ENCODE measurements at places on chromosomes 11 and 22.

GRCh38 chr11:19407677-19408270 lies 167.0 kb upstream of the E2F8 start:
- no peak overlapping the region for H3K27ac ChIP-seq
- no peak for DNase-seq
- H3K27me3 ChIP-seq: peaks cover 15% of the 10 kb centered on the region
- no peaks in the 10 kb centered on the region for H3K4me1 ChIP-seq
- H3K4me3 ChIP-seq: no peak overlapping the region

DNA sequence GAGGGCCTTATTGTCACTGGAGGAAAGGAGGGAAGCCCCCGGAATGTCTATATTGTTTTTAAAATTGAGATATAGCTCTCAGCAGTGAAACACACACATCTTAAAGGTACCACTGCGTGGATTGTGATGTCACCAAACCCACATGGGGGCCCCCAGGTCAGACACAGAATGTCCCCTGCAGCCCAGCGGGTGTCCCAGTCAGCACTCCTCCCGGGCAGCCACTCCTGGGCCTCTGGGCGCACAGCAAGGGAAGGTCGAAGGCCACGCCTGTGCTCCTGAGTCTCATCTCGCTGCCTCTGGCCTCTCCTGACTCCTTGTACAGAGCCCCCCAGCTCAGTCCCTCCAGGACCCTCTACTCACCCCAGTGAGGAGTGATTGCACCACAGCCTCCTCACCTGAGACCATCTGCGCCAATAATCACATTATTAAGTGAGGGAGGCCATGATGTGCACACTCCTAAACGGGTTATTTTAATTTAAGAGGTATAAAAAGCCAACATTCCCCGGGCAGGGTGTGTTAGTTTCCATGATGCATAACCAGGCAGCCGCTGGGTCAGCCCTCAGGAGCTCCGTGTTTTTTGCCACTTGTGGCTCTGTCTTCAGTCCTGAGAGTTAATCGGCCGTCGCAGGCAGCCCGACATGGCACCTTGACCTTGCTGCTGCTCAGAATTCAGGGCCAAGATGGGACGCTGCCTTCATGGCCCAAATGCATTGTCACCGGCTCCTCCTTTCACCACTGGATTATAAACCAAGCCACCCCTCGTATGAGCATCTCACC lies 1089.3 kb downstream of the BRD1 start:
- H3K4me1 ChIP-seq: no peaks in the 10 kb centered on the region
- no peaks in the 10 kb centered on the region for H3K36me3 ChIP-seq
- no peak for DNase-seq
- no peaks in the 10 kb centered on the region for H3K27me3 ChIP-seq
- H3K4me3 ChIP-seq: no peak overlapping the region

- peak overlapping the region; percentile 93 for H3K27ac ChIP-seq
- peaks cover 15% of the 10 kb centered on the region for H3K4me1 ChIP-seq
- H3K4me3 ChIP-seq: peak overlapping the region; percentile 85
- H3K27me3 ChIP-seq: no peaks in the 10 kb centered on the region
- DNase-seq: no peak
These were observed 6.8 kb downstream of the SAC3D1 start for GRCh38 chr11:65047581-65048422.

GRCh38 chr11:134756811-134757540 lies 344.9 kb upstream of the B3GAT1 start:
- DNase-seq: no peak
- no peaks in the 10 kb centered on the region for H3K4me1 ChIP-seq
- no peak overlapping the region for H3K4me3 ChIP-seq
- H3K27ac ChIP-seq: no peak overlapping the region
- H3K36me3 ChIP-seq: no peaks in the 10 kb centered on the region

GRCh38 chr22:22410677-22411076 lies 97.9 kb downstream of the ZNF280B start:
- no peaks in the 10 kb centered on the region for H3K4me1 ChIP-seq
- H3K27ac ChIP-seq: no peak overlapping the region
- no peaks in the 10 kb centered on the region for H3K36me3 ChIP-seq
- DNase-seq: no peak

GRCh38 chr22:20014526-20015186 lies 2.0 kb downstream of the ARVCF start:
- H3K27me3 ChIP-seq: no peaks in the 10 kb centered on the region
- H3K27ac ChIP-seq: no peak overlapping the region
- H3K36me3 ChIP-seq: peaks cover 8% of the 10 kb centered on the region
- DNase-seq: no peak
- no peaks in the 10 kb centered on the region for H3K4me1 ChIP-seq

DNA sequence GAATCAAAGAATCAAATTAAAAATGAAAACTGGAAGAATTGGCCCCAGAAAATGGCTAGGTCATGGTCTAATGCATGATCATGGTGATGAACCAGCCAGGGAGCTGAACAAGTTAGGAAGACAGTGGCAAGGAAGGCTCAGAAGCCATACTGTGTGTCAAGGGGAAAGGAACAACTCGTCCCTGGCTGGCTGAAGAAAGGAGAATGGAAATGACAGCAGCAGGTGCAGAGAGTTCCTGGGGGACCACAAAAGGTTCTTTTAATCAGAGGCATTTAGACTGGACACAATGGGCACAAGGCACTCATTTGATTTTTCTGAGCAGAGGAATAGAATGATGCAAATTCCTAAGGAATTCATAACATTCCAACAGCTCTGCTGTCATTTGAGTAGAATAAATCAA lies 209.9 kb downstream of the LARGE1 start:
- no peaks in the 10 kb centered on the region for H3K4me1 ChIP-seq
- no peak overlapping the region for H3K4me3 ChIP-seq
- H3K27ac ChIP-seq: no peak overlapping the region
- H3K27me3 ChIP-seq: no peaks in the 10 kb centered on the region
- no peaks in the 10 kb centered on the region for H3K36me3 ChIP-seq
- no peak for DNase-seq

DNA sequence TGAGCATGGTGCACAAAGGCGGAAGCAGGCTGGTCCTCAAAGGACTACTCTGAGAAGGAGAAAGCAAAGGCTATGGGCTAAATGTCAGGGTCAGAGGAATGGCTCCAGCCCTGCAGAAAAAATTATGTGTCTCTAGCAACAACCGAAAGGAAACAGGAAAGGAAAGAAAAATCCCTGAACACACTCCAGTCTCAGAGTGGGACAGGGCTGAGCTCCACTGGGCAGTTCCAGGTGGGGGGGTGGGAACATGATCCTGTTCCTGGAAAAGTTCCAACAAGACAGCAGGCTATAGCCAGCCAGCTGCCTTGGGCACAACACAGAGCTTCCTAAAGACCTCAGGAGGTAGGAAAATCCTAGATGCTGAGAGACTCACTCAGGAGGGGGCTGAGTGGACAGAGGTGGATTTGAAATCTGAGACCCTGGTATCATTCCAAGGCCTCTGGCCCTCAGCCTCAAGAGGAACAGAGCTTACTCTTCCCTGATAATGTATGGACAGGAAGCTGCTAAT lies 1088.2 kb downstream of the TBC1D22A start:
- no peaks in the 10 kb centered on the region for H3K36me3 ChIP-seq
- DNase-seq: no peak
- no peak overlapping the region for H3K4me3 ChIP-seq
- peaks cover 36% of the 10 kb centered on the region for H3K27me3 ChIP-seq
- no peak overlapping the region for H3K27ac ChIP-seq

GRCh38 chr22:44099696-44100095 lies 75.6 kb downstream of the PARVB start:
- H3K27ac ChIP-seq: no peak overlapping the region
- DNase-seq: no peak
- H3K4me3 ChIP-seq: no peak overlapping the region
- H3K36me3 ChIP-seq: peaks cover 2% of the 10 kb centered on the region
- H3K4me1 ChIP-seq: no peaks in the 10 kb centered on the region

DNA sequence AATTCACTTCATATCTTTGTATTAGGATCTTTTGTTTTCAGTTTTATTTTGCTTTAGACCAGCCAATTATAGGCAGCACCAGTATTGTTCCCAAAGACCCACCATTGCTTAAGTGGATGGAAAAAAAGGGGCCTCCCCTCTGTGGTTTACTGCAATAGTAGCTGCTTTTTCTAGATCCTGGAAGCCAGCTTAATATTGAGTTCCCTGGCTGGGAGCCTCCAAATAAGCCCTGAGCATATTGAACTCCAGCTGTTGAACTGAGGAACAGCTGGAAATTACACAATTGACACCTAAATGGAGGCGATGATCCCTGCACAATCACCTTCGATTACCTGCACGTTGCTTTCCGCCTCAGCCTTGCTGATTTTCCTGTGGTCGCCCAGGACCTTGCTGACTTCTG lies 576.0 kb downstream of the SOX6 start:
- H3K27me3 ChIP-seq: no peaks in the 10 kb centered on the region
- no peaks in the 10 kb centered on the region for H3K4me1 ChIP-seq
- H3K36me3 ChIP-seq: no peaks in the 10 kb centered on the region
- no peak overlapping the region for H3K27ac ChIP-seq
- no peak overlapping the region for H3K4me3 ChIP-seq
- no peak for DNase-seq

DNA sequence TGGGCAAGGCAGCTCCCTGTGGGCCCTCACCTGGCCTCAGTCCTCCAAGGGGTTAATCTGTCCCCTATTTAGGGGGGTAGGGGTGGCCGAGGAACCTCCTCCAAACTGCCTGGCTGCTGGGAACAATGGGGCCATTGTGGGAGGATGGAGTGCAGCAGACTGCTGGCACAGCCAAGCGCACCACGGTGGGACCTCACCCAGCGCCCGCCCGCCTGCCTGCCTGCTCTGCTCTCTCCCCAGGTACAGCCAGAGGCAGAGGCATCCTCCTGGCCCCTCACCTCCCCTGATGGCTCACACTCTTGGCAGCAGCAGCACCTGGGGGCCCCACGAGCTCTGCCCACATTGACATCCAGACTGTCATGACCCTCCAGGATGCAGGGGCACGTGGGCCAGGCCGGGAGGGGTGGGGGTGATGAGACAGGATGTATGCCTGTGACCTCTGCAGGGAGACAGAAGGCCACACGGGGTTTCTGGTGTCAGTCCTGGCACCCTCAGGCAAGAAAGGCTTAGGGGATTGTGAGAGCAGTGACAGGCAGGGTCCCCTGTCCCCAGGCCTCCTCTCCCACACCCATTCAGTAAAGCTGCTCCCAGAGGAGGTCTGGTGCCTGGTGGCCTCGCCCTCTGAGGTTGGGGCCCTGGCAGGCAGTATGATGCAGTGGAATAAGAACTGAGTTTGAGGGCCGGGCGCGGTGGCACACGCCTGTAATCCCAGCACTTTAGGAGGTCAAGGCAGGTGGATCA lies 11.4 kb downstream of the BCL9L start:
- peak overlapping the region; percentile 84 for H3K4me3 ChIP-seq
- peaks cover 58% of the 10 kb centered on the region for H3K36me3 ChIP-seq
- peak overlapping the region; percentile 99 for H3K27ac ChIP-seq
- peaks cover 78% of the 10 kb centered on the region for H3K4me1 ChIP-seq

GRCh38 chr11:124900464-124900863 lies 2.8 kb upstream of the ROBO4 start:
- H3K27me3 ChIP-seq: peaks cover 31% of the 10 kb centered on the region
- H3K4me3 ChIP-seq: no peak overlapping the region
- no peak for DNase-seq
- no peak overlapping the region for H3K27ac ChIP-seq
- no peaks in the 10 kb centered on the region for H3K36me3 ChIP-seq
- H3K4me1 ChIP-seq: no peaks in the 10 kb centered on the region

GRCh38 chr11:35276396-35277145 lies 137.6 kb downstream of the CD44 start:
- no peak overlapping the region for H3K4me3 ChIP-seq
- no peaks in the 10 kb centered on the region for H3K27me3 ChIP-seq
- H3K36me3 ChIP-seq: peaks cover 5% of the 10 kb centered on the region
- no peak for DNase-seq

DNA sequence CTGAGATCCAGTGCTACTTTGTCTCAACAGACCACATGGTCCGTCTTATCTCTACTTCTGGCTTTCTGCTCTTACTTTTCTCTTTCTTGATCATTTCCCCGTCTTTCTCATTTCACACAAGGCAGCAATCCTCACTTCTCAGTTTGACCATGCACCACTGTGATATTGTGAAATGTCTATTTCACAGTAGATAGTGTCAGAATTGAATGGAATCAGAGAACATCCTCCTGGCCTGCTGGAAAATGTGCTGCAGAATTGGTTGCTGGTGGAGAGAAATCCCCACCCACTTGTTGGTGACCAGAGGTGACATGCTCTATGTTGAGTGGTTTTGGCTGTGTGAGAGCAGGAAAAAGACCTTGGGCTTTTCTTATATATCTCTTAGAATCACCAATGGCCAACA lies 57.8 kb upstream of the RCN1 start:
- H3K4me3 ChIP-seq: no peak overlapping the region
- H3K27me3 ChIP-seq: peaks cover 76% of the 10 kb centered on the region
- H3K4me1 ChIP-seq: peaks cover 12% of the 10 kb centered on the region
- H3K27ac ChIP-seq: no peak overlapping the region
- no peaks in the 10 kb centered on the region for H3K36me3 ChIP-seq

DNA sequence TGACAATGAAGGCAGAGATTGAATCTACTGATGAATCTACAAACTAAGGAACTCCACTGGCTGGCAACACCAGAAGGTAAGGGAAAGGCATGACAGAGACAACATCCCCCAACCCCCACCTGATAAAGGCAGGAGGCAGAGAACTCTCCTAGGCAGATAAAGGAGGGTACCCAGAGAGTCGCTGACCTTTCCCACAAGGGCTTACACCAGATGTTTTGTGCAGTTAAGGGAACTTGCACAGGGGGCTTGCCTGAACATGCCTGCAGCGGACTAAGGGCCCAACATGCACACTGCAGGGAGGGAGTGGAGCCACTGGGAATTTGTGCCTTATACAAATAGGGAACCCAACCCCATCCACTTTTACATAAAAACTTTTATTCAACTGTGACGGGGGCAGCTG lies 1996.9 kb upstream of the RAG2 start:
- H3K36me3 ChIP-seq: no peaks in the 10 kb centered on the region
- no peaks in the 10 kb centered on the region for H3K27me3 ChIP-seq
- DNase-seq: no peak
- H3K27ac ChIP-seq: no peak overlapping the region
- H3K4me1 ChIP-seq: no peaks in the 10 kb centered on the region

DNA sequence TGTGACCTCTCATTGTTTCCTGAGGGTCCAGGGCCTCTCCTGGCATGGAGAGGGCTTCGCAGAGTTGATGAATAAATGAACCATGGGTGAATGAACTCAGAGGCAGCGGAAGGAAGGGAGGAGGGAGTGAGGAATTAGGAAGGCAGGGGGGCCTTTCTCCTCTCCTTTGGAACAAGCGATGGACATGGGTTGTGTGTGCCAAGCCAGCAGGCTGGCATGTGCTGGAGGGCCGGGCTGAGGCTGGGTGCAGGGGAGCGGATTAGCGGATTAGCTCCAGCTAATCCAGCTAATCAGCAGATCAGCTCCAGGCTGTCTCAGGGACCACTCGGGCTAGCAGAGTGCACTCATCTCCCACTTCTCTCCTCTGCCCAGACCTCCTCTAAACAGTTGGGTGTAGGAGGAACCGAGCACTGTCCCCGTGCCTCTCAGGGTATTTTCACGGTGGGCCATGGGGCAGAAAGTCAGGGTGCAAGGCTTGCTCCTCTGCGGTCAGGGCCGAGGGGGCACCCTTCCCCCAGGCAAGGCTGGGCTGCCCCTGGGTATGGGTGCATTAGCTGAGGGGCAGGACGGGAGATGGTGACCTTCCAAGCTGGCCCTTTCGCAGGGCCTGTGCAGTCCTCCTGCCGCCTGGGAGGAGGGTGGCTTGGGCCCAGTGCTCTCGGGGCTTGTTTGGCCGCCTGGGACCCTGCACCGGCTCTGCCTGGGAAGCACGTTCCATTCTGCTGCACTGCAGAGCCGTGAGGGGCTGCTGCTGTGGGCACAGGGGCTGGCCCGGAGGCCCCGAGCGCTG lies 120.3 kb upstream of the B3GAT1 start:
- H3K4me1 ChIP-seq: peaks cover 5% of the 10 kb centered on the region
- H3K27ac ChIP-seq: no peak overlapping the region
- H3K36me3 ChIP-seq: no peaks in the 10 kb centered on the region

Data from central memory CD8-positive, alpha-beta T cell (primary cell).